ENCODE measurements at places on chromosomes 4 and X.

GRCh38 chr4:25069014-25069413 lies 38.3 kb upstream of the LGI2 start:
- no peak for DNase-seq

- no peak for DNase-seq
These were observed 1506.8 kb downstream of the PCDH18 start for GRCh38 chr4:136025540-136025939.

DNA sequence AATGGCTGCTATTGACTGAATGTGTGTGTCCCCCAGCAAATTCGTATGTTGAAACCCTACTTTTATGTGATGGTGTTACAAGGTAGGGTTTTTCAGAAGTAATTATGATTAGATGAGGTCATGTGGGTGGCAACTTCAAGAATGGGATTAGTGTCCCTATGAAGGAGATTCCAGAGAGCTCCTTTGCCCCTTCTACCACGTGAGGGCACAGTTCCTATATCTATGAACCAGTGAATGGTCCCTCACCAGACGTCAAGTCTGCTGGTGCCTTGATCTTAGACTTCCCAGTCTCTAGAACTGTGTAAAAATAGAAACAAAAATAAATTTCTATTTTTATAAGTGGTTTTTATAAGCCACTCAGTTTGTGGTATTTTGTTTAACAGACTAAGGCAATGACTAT lies 1137.6 kb upstream of the IGFBP7 start:
- no peak for DNase-seq

DNA sequence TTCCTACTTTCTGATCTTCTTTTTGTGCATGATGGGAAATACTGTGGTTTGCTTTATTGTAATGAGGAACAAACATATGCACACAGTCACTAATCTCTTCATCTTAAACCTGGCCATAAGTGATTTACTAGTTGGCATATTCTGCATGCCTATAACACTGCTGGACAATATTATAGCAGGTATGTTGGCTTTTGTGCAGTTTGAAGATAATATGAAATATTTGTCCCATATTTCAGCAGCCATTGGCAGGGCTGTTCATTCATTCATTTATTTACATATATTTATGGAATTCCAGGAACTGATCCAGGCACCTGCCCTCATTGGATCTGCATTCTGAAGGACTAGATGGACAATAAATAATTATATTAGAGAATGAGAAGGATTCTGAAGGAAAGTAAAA lies 96.9 kb downstream of the NPFFR2 start:
- no peak for DNase-seq

GRCh38 chr4:104408878-104409277 lies 85.8 kb downstream of the CXXC4 start:
- no peak for DNase-seq

DNA sequence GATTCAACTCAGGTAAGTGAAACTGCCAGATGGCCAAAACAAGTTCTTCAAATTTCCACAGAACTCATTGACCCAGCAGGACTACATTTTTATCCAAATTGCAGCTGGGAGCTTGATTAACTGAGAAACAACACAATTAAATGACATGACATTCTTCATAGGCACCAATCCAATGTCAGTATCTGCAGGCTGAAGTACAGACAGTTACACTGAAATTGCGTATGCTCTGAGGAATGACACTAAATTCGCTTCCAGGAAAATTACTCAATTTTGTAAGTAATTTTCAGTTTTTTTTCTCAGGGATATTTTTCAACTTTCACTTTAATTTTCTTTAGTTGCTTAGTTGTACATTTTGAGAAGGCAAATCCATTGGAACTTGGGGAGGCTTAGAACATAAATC lies 4.5 kb downstream of the C1GALT1C1 start:
- DNase-seq: no peak

DNA sequence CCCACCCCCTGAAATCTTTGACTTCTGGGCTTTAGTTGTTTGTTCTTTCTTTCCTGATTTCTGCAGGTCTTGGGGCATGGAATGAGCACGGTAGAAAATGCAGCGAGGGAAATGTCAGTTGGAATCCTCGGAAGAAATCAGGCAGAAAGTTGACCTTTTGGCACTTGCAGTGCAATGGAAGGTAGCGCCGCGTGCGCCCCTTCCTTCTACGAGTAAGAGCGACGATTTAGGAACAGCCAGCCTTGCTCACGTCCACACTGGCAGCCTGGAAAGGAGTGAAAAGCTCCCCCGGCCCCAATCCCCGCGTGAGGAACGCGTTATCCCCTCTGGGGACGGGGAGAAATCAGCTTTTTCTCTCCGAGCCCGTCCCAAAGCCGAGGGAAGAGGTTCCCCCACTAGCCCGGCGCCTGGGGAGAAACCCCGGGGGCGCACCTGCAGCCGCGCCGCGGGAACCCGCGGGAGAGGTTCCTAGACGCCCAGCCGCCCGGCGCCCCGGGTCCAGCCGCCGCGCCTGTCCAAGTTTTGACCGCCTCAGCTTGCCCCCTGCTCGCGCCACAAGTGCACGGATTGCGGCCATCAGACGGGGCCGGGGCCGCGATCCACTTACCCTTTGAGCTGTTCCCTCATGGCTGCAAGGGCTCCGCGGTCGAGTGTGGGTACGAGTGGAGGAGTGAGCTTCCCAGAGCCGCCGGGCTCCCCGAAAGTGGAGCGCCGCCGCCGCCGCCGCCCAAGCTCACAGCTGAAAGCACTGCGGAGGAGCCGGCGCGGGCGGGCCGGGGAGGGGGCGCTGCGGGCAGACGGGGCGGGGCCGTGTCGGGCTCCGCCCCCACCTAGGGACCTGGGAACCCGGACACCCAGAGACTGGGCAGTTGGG lies 194.6 kb upstream of the FTHL17 start:
- no peak for DNase-seq

- DNase-seq: no peak
These were observed 74.6 kb downstream of the RAPGEF2 start for GRCh38 chr4:159177265-159178150.

DNA sequence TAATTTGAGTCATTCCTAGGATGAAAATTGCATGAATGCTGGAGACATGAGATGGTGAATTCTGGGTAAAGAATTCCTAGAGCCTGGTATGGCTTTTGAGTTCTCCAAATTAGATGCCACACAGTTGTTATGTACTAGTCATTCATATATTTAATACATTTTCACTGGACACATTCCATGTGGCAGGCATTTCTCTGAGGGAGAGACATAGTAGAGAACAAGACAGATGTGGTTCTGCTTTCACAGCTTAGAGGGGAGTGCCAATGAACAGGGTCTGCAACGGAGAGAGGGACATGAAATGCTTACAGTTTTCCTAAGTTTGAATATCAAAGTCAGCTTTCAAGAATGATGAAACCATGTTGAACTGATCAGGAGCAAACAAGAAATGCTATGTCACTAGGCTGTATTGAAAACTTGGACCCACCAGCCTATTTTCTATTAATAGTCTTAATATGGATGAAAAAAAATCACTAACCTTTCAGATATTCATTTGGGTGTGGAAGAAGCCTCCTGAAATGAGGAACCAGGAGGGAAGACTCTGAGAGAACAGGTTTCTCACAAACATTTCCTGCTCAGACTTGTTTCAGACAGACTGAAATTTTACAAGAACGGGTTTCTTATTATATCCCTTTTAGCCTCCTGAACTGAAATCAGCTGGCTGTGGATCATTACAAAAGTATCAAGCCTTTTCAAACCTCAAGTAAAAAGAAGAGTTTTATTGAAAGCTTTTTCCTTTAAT lies 276.0 kb upstream of the TET2 start:
- DNase-seq: no peak

- DNase-seq: no peak
These were observed 41.6 kb downstream of the ZFP42 start for GRCh38 chr4:188037003-188037713.

DNA sequence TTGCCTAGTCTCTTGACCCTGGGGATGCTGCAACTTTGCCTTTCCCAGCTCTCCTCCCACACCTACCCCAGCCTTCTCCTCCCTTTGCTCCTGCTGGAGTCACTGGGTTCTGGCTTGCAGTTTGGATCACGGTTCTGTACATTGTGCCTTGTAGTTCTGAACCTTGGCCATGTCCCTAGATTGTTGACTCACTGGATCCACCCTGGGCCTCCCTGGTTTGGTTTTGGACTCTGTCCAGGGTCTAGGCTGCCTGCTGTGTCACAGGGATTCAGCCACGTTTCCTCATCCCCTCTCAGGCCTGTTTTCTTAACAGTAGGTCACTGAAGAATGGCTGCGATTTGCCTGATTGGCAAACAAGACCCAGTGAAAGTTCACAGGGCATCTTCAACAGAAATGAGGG lies 11.5 kb upstream of the GABRE start:
- DNase-seq: no peak

DNA sequence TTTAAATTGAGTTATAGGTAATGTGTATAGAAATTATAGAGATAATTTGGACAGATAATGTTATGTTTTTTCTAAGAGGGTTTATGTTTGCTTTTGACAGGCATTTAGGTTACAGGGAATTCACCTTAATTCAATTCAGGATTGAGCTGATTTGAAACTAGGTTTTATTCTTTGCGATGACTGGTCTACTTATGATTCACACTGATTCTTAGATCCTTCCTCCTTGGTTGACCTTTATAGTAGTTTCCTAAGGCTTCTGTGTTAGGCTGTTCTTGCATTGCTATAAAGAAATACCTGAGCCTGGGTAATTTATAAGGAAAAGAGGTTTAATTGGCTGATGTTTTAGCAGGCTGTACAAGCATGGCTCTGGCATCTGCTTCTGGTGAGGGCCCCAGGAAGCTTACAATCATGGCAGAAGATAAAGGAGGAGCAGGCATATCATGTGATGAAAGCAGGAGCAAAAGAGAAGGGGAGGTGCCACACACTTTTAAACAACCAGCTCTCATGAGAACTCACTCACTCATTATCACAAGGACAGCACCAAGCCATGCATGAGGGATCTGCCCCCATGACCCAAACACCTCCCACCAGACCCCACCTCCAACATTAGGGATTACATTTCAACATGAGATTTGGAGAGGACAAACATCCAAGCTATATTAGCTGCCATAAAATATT lies 155.0 kb upstream of the SFRP2 start:
- no peak for DNase-seq

DNA sequence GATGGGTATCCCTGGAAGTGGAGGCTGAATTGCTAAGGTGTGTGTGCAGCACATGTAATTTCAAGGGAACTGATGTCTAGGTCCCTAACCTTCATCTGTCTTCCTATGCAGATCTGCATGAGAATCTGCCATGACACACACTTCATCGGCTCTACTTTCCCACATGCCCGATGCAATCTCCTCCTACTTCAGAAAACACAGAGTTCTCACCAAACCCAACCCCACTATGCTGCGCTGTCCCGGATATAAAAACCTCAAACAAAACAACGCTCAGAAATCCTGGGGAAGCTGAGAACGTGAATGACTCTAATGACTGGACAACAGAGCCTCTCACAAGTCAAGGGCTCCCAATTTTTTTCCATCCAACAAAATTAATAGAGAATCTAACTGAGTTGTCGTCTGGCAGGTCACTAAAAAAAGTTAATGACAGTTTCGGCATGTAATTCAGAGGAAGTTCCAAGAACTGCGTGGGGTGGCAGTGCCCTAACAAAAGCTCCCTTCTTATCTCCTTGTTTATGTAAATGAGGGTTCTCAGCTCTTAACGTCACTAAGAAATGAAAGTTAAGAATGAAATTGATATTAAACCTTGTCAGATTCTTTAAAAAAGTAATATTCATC lies 39.0 kb downstream of the STX18 start:
- peak; percentile 32 for DNase-seq

DNA sequence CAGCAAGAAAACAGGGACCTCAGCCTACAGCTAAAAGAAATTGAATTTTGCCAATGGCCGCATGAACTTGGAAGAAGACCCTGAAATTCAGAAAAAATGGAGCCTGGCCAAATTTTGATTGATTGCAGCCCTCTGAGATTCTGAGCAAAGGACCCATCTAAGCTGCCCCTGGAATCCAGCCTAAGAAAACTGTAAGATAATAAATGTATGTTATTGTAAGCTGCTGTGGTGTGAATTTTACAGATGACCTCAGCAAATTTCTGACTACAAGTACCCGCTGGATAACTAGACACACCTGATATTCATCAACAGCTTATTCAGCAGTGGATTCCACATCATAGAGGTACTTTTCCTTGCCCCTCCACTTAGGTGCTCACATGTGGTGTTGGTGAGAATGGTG lies 119.5 kb upstream of the EPHA5 start:
- no peak for DNase-seq

DNA sequence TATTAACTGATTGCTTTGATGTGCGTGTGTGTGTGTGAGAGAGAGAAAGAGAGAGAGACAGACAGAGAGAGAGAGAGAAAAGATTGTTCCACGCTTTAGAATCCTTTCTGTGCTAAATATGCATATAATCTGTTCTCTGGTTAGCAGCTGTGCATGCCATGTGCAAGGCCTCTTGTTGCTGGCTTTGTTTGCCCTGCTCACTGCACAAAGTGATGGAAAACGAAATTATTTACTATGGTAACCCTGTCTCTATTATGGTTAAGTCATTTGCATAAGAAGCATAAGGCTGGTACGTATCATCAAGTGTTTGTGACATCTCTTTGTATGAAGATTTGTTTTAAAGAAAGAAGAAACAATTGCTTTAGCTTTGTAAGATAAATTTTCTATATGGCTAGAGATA lies 190.2 kb upstream of the POF1B start:
- no peak for DNase-seq

DNA sequence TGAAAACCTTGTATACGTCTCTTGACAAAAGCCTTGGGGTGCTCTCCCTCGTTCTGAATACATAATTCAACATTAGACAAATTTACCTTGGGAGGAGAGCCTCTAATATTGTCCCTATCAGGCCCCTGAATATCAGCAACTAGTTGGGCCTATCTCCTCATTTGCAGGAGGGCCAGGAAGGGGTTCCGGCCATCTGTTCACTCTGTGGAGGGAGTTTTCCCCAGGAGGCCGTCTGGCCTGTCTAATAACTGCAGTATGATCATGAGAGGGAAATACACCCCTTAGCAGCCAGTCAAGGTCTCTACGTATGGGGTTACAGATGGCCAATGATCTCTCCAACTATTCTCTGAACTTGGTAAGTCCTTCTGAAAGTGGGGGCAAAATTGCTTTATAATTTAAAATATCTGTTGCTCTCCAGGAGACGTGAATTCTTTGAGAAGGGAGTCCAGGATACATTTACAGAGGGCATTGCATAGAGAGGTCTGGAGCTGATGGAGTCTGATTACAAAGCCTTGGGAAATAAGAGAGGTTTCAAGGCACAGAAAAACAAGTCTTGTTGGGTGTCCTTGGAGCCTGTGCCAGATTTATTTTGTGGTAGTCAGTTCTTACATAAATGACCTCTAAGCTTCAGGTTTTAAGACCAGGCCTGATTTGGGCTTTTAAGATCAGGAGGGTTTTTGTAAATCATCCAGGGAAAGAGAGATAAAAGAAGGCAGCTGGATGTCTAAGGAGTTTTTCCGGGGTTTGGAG lies 48.2 kb upstream of the UXT start:
- DNase-seq: no peak

All from CD4-positive, alpha-beta T cell treated with Interleukin-2 at 100 ng/mL for 4 hours (primary cell).